ENCODE measurements at places on chromosomes 1 and 21.

DNA sequence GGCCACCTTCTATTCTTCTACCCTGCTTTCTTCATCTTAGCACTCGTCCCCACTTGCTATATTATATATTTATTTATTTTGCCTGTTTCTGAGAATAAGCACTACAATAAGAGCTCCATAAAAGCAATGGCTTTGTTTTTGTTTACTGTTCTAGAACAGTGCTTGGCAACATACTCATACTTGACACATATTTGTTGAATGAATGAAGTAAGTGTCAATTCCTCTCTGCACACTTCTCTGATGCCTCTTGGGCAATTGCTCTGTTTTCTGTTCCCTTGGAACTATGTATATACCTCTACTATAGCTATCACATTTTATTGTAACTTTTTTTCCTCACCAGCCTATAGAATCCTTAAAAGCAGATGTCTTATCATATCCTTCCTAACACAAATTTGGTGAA, 7.5 kb upstream of the SLC19A2 start:
- DNase-seq: no peak

GRCh38 chr21:45330851-45331261, 43.2 kb upstream of the POFUT2 start:
- DNase-seq: no peak

DNA sequence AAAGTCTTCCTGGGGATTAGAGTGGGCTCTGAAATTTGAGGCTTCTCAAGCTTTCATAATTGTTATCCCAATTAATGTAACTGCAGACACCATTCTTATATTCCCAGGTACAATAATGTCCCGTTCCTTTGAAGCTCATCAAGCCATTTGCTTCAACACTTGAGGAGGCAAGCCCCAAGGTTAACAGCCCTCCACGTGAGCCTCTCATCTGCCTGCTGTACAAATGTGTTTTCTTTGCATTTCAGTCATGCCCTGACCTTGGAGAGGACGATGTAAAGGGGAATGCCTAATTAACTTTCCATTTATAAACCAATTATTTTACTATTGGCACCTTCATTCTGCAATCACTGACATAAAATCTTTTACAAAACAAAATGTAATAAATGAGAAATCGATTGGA, 106.3 kb downstream of the SETD4 start:
- DNase-seq: no peak

- no peak for DNase-seq
These were observed 3.6 kb upstream of the DHRS3 start for GRCh38 chr1:12621346-12622335.

GRCh38 chr1:32272557-32273390, 19.1 kb upstream of the HDAC1 start:
- no peak for DNase-seq

DNA sequence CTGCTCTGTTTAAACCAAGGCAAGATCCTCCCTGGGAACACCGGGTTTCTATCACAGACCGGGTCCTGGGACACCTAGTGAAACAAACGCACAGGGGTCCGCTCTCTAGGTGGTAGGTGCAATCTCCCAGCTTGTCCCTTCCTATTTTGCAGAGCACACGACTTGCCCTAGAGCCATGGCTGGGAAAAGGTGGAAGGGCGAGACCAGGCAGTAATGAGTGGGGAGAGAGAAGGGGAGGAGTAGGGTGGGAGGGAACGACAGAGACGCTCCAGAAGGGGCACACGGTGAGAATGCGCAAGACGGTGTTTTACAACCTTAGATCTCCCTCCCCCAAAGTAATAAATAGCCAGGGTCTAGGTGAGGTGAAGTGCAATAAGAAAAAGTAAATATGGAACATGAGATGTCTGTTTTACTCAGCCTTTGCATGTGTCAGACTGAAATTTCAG, 9.3 kb upstream of the ARHGAP29 start:
- peak; percentile 55 for DNase-seq

DNA sequence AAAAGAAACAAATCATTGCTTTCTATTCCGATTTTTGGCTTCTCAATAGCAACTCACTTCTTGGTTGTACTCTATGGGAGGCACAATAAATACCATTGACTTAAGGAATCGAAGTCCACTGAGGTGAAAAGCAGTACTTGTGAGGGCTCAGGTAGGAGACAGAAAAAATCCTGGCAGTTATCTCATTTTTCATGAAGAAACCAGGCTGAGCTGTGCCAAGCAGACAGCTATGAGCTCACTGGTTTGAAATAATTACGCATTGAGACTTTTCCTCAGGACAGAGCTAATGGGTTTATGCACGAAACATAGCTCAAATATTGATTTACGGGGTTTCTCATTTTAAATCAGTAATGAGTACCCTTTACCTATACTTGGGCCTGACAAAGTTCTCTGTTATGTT, 18.5 kb downstream of the COLGALT2 start:
- no peak for DNase-seq

GRCh38 chr21:26505211-26505610, 67.9 kb downstream of the CYYR1 start:
- DNase-seq: no peak

All from M059J (cell line).